ENCODE measurements at places on chromosomes 1 and 21.

DNA sequence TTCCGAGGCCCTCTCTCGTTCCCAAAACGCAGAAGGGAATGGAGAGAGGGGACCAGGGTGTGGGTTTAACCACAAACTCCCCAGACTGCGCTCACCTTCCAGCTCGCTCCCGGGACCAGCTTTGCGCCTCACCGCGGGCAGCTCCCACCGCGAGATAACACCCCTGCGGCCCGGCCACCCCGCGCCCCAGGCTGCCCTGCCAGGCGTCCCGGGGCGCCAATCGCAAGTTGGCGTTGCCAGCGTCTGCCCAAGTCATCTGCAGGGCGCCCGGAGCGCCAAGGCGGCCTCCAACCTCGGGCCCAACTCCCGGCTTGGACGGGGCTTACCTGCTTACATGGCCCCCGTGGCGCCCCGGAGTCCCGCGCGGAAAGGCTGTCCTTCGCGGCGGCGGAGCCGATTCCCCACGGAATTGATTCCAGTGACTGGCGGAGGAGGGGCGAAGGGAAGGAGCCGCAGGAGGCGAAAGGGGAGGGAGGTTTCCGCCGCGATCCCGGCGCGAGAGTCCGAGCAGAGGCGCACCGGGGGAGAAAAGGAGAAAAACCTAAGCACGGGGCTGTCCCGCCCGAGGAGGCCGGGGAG lies 456 bp downstream of the PTPN14 start:
- no peak for DNase-seq

GRCh38 chr1:43488165-43488564 lies 34.4 kb upstream of the HYI start:
- DNase-seq, result no peak

DNA sequence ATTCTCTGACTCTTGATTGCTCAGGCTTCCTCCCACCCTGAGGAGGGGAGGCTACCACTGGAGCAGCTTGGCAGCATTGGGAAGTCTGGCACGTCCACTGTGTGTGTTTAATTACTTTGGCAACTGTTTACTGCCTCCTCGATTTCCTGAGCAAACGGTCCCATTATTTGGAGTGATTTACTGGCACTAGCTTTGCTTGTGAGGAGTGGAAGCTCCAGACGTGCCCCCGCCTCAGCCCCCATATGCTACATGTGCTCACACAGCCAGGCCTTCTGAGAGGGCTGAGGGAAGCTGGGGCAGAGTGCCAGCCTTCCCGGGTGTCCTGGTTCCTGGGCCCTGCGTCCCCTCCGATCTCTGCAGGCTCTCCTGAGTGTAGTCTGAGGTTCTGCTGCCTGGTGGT lies 306.2 kb downstream of the PTPRU start:
- DNase-seq, result no peak

GRCh38 chr1:203216274-203217138 lies 13.0 kb downstream of the CHIT1 start:
- DNase-seq, result peak; percentile 30

DNA sequence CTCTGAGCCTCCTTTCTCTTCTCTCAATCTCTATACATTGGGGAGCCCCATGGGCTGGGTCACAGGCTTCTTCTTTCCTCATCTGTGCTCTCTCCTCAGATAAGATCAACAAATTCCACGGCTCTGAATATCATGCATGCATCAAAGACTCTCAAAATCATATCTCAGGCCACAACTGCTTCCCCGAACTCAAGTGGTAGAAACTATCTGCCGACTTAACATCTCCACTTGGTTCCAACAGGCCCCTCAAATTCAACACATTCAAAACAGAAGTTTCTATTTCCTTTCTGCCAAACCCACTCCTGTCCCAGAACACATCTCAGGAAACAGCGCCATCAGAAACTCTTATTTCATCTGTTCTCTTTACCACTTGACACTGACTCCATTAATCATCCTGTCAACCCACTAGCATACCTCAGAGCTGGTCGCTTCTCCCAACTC lies 16.7 kb downstream of the DDX59 start:
- no peak for DNase-seq

DNA sequence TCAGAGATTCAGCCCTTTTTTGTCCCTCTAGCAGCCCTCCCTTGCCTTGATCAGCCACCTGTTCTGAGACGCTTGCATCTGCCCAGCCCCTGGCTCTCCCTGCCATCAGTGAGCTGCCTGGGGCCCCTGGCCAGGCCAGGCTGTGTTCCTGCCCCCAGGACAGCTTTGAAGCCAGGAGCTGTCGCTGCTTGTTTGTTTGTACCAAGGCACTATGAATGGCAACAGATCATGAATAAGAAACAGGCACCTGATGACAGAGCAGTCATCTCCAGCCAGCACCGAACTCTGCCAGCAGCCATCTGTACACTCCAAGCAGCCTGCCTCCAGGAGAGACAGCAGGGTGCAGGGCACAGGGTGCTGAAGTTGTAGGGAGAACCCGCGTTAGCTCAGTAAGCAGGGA lies 8.1 kb upstream of the VWA5B1 start:
- DNase-seq, result no peak

- DNase-seq, result no peak
Measured at GRCh38 chr21:29349702-29350101, 51.0 kb downstream of the BACH1 start.

DNA sequence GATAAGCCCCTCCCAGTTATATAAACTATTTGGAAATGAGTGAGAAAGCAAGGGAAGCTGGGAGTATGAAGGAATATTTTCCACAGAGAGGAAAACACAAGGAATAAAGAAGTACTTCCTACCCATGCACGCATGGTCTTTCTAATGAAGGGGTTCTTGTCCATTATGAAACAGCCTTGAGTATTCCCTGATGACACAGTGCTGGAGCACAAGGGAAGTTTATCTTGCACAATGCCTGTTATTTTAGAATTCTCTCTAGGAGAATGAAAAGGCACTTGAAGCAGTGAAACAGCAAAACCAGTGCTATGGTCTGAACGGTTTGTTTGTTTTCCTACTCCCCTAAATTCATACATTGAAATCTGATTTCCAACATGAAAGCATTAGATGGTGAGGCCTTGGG lies 38.6 kb upstream of the ADAMTS1 start:
- DNase-seq, result no peak
